ENCODE measurements at places on chromosomes 12 and 14.
A peak's percentile ranks its signal among the peaks of the same experiment; 100 is the strongest.

DNA sequence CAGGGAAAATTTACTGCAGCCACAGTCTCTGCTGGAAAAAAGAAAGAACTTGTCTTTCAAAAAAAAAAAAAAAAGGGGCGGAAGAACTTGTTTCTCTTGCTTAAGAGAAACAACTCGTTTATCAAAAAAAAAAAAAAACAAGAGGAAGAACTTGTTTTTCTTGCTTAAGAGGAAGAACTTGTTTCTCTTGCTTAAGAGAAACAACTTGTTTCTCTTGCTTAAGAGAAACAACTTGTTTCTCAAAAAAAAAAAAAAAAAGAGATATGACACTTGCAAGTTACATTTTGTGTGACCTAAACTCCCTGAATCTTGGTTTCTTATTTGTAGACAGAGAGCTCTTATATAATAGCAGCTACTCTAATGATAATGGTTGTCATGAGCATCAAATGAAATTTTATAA is 44.7 kb upstream of the USP15 start:
- peak; percentile 45 for DNase-seq

- no peak for DNase-seq
Measured at GRCh38 chr14:98219638-98220037, 1052.4 kb downstream of the BCL11B start.

GRCh38 chr12:1835211-1836131 is 15.1 kb downstream of the LRTM2 start:
- no peak for DNase-seq

- peak; percentile 53 for DNase-seq
Measured at GRCh38 chr12:29591140-29592020, 93.9 kb upstream of the OVCH1 start.

DNA sequence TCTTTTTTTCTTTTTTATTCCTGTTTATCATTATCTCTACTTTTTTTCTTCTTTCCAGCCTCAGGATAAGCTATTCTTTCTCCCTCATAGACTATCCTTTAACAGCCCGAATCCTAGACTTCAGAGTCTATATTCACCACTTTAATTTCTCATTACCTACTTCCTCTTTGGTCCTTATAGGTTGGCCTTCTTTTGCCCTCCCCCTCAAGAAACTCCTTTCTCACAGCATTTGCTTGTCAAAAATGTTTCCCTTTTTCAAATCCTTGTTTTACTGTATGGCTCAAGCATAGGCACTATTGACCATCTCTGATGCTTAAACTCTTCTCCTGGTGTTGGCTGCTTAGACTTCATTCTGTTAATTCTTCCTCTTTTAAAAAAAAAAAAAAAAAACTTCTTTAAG is 52.5 kb downstream of the KIAA0586 start:
- DNase-seq = peak; percentile 60

DNA sequence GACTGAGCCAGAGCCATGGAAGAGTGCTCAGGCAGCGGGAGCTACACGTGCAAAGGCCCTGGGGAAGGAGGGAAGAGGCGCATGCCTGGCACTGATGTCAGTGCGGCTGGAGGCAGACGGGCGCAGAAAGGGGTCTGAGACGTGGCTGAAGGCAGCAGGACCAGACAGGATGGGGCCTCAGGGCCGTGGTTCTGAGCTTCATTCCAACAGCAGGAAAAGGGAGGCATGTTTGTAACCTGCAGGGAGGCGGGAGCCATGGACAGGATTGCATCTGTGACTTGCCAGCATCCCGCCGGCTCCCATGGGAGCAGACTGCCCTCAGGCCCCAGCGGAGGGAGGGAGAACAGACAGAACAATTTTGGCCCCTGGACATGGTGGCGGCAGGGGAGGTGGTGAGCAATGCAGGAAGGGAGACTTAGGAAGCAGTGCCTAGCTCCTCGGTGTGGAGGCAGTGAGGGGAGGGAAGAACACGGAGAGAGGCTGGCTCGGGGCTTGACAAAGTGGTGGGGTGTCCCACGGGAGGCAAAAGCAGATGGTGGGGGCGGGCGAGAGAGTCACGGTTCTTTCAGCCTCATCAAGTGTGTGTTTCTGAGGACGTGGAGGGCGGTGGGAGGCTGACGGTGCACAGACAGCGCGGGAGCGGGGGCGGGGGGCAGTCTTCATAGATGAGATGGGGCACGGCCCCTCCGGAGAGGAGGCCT is 33.3 kb upstream of the INF2 start:
- no peak for DNase-seq

DNA sequence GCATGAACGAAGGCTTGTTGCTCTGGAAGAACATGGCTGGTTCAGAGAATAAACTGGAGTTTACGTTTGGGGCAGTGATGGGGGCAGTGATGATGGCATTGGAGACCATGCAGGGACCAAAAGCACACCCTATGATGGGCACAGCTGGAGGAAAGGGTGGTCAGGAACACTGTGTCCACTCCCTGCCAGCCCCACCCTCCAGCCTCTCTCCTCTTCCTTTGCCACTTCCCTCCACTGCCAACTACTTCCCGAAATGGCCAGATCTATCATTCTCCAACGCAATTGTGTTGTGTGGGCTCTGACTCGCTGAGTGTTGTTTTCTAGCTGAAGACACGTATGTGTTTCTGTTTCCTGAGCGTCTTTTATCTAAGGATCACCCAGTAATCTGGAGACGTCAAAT is 39.3 kb upstream of the GSG1 start:
- DNase-seq = no peak

DNA sequence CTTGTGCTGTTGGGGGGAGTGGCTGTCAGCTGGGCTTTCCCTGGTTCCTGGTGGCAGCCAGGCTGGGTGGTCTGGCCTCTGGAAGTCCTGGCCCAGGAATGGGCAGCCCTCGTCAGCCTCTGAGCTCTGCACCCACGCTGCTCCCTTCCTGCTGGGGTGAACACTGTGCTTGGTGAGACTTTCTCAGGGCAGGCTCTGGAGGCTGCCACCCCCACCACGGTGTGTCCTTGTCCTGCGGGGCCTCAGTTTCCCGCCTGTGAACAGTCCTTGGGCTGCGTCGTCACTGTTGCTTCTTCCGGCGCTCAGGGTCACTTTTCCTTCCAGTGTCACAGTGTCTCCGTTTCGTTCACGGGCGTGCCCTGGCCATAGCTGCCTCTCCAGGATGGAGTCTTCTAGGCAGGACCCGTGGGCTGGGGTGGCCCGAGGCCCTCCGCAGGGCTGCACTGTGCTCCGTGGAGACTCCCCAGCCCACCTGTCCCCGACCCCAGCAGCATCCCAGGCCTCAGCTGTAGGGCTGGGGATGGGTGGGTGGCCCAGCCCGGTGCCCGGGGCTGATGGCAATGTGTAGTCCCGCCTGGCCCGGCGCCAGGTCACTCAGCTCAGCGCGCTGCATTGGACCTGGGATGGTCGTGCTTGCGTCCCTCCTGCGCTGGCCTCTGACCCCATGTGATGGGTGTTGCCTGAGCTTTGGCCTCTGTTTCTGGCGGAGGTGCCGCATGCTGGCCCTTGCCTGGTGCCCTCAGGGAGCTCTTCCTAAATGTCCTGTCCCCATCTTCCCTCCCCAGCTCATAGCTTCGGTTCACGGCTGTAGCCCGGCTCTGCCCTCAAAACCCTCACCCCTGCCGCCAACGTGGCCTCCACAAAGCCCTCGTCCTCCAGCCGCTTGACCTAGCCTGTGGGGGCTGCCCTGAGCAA is 6.8 kb downstream of the KIF26A start:
- no peak for DNase-seq

DNA sequence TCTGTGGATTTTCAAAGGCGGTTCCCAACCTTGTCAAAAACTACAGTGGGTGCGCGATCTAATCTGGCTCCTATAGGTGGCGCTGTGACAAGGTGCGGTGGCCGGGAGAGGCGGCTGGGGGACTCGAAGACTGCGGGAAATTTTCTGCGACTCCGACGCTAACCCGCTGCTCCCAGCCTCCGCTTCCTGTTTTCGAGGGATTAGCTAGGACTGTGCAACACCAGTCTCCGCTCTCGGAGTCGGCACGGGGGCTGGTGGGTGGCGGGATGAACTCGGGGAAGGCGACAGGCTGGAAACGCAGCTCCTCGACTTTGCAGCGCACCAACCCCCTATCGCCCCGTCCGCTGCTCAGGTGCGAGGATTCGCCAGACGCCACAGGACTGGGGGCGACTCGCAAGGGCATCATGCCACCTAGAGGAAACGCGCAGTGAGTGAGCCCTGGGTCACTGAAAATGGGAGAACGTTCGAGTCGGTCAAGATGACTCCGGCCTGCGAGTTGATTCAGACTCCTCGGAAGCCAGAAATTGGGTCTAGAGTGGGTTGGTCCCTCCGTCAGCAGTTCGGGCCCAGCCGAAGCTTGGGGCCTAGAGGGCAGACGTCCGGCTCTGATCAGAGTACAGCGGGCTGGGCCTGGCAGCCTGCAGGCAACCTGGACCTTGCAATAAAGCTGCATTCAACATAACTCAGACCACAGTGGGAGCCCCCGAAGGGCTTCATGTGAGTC is 5.5 kb upstream of the PAX9 start:
- DNase-seq = peak; percentile 25

DNA sequence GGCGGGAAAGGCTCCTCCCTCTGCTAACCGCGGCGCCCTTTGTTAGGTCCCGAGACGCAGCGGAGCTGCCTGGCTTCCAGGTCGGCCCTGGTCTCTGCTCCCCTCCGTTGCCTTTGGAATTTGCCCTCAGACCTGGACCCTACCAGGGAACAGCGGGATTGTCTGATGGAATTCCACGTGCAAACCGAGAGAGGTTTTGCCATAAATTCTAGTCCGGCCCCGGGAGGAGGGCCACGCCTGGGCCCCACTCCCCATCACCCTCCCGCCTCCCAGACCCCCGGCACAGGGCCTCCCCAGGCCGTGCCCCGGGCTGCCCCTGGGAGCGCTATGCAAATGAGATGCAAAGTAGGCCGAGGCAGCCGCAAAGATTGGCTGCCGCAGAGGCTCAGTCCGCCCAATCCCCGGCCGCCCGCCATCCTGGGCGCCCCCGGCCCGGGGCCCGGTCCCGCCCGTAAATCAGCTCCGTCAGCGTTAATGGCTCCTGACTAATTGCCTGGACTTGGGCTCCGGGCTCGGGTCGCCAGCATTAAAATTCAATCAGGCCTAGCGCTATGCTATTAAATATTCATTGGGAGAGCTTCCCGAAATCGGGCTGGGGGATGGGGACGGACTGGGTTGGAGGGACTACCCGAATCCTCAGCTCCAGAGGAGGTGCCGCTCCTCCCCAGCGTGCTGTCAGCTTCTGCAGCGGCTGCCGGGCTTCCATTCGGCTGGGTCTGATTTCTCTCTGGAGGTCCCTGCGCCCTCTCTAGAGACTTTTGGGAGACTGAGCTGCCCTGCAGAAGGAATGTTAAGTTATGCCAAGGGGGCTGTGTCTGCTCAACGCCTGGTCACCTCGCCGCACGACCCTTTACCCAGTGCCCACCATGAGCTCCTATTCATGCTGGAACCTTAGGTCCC is 15.7 kb upstream of the FIGNL2 start:
- no peak for DNase-seq

DNA sequence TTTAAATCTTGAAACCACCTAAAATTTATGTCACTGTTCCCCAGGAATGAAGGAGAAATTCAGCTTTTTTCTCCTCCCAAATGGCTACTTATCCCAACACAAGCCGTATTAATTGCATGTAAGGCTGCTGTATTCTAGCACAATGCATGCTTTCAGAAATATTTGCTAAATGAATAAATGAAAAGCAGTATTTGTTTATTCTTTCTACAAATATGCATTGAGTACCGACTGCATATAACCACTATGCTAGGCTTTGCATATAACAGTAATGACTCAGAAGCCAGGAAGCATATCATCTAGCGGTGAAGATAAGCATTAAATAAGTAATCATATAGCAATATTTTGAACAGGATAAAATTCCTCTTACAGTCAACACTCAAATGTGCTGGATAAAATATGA is 5.7 kb upstream of the LRR1 start:
- DNase-seq = no peak

- no peak for DNase-seq
Measured at GRCh38 chr14:34129927-34130552, 179.2 kb upstream of the EGLN3 start.

DNA sequence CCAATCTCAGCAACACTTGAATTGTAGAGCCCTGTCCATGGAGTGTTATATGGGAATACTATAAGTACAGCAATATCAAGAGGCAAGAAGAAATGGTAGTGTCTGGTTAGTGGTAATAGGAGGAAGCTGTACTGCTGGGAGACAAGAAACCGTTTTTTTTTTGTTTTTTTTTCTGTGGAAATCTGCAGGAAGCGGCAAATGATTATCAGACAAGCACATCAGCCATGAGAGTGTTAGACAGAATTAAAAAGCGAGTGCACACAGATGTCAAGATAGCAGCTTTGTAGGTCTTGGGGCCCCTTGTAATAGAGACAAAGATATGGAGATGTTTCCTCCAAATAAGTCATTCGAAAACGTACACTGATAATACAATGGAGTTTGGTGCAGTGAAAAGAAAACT is 6.7 kb downstream of the TESPA1 start:
- peak; percentile 80 for DNase-seq

DNA sequence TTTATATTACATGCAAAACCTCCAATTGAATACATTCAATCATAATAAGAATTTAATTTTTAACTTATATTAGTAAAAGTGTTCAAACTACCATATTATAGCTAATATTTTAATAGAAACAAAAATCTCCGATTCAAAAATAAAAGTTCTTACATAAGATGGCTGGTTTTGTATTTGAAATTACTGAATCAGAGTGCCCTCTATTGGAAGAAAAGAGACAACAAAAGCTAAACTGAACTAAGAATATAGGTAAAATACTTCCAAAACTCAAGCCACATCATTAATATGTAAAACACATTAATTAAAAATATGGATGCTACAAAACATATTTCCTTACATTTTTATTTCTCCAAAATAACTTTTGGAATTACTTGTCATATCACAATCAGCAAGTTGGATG is 120.3 kb downstream of the GARIN6 start:
- peak; percentile 47 for DNase-seq

GRCh38 chr12:77222336-77222735 is 157.0 kb upstream of the E2F7 start:
- no peak for DNase-seq

GRCh38 chr12:131458048-131458374 is 252.9 kb upstream of the SFSWAP start:
- no peak for DNase-seq

Measured in OCI-M1 (cell line).